ENCODE measurements at places on chromosomes 1 and 21.

DNA sequence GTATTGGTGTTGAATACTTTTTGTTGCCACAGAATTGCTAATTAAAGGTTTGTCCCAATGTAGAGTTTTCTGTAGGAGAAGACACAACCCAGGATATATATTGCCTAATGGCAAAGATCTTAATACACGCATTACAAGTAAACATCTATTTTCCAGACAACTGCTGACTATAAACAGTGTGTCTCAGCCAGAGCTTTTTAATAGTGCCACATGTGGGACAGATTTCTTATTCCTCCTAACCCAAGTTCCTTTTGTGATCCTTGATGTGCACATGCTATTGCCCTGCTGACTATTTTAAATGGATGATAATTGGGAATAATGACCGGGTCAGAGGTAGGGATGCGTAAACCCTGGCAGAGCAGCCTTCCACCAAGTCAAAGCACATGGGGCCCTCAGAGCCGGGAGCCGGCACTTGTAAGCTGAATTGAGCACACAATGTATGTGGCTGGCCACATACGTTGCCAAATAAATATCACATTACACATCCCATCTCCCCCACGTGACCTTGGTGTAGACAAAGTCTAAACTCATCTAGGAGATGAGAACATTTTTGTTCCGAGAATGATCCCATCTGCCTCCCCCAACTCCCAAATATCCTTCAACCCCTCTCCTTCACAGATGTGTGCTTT is 209.8 kb upstream of the NFIA start:
- DNase-seq = no peak

DNA sequence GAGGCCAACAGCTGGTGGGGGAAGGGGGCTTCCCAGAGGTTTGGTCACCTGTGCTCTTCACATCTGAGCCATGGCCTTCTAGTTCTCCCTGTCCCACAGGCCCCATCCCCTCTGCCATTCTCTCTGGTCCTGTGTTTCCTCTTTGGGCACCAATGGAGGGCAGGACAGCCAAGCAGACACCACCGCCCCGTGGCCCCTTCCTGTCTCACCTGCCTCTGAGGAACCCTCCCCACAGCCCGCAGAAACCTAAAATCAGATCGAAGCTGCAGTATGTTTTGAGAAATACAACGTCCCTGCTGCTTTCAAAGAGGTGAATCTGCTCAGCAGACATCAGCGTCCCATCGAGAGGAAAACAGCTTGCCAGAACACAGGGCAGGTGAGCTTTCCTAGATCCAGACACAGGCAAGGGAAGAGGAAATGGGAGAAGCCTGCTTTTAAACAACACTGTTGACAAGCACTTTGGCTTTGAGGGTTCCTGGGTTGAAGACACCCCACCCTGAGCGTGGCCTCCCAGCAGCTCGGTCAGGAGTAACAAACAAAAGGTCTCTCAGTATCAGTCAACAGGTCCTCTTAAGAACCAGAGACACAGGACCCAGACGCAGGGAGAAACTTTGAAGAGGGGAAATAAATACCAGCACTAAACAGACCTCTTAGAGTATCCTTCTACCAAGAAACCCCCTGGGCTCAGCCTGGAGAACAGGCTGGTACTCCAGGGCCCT is 2.3 kb downstream of the PANK4 start:
- DNase-seq = no peak

GRCh38 chr1:225597926-225598575 is 54.9 kb downstream of the ENAH start:
- DNase-seq = no peak

DNA sequence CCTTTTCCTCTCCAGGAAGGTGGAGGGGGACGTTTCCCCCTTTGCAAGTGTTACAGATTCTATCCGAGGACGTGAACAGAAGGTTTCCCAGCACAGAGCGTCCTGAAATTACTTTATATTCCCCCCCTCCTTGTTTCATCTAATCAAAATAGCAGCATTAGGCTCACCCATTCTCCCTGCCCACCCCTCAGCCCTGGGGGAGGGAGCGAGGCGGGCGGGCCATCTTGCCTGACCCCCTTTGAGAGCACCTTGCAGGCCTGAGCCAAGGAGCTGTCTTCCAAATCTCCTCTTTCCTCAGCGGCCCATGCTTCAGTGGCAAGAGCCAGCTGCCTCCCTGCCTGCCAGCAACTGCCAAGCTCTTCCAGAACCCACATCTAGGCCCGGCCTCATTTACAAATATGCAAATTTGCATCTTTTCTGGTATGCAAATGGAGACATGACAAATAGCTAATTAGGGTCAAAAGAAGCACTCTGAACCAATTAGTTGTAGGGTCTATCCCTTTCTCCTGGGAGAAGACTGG is 69.1 kb upstream of the POU3F1 start:
- no peak for DNase-seq

DNA sequence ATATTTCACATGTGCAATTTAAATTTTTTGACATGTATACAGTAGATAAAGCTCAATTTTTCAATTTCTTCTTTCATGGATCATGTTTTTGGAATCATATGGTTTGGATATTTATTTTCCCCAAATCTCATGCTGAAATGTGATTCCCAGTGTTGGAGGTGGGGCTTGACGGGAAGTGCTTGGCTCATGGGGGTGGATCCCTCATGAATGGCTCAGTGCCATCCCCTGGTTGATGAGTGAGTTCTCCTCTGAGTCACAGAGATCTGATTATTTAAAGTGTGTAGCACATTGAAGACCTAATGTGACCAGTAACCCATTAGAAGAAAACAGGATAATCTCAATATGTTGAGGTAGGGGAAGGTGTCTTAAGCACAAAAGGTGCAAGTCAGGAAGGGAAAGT is 9.1 kb upstream of the IFI16 start:
- DNase-seq = no peak

DNA sequence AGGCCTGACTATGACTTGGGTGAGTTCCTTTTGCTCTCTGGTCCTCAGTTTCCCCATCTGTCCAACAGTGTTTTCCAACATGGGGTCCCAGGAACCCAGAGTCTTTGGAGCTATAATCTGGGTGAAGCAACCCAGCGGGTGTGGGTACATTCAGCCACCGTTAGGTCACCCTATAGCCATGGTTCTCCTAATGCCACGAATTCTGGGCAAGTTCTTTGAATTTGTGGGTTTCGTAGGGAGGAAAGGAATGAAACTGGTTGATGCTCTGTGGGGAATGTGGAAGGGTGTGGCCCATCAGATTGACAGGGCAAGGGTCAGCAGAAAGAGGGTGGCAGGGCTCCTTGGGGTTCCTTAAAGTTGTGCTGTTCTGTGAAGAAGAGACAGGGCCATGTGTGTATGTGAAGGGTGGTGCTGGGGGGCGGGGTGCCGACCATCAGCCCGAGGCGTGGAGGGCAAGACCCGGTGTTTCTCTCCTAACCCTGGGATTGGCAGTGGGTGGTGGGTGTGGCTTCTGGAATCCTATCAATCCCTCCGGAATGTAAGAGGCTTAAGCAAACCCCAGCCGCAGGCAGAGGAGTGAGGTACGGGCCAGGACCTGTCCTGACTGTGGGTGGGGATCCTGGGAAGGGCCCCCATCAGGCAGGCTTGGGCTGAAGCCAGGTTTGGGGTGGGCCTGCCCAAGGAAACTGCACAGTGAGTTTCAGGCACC is 35.5 kb upstream of the ZNF362 start:
- no peak for DNase-seq

DNA sequence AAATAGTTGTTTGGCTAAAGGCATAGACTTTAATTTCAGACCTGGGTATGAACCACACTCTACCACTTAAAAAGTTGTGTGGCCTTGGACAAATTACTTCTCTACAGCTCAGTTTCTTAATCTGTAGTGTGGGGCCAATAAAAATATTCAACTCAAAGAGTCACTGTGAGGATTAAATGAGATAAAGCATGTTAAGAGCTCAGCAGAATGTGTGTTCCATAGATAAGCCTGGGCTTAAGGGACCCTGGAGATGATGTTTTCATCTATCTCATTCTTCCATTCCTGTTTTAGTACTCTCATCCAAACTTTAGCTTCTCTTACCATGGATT is 17.7 kb downstream of the S100A10 start:
- no peak for DNase-seq

GRCh38 chr1:79472067-79472656 is 465.6 kb upstream of the ADGRL4 start:
- no peak for DNase-seq

DNA sequence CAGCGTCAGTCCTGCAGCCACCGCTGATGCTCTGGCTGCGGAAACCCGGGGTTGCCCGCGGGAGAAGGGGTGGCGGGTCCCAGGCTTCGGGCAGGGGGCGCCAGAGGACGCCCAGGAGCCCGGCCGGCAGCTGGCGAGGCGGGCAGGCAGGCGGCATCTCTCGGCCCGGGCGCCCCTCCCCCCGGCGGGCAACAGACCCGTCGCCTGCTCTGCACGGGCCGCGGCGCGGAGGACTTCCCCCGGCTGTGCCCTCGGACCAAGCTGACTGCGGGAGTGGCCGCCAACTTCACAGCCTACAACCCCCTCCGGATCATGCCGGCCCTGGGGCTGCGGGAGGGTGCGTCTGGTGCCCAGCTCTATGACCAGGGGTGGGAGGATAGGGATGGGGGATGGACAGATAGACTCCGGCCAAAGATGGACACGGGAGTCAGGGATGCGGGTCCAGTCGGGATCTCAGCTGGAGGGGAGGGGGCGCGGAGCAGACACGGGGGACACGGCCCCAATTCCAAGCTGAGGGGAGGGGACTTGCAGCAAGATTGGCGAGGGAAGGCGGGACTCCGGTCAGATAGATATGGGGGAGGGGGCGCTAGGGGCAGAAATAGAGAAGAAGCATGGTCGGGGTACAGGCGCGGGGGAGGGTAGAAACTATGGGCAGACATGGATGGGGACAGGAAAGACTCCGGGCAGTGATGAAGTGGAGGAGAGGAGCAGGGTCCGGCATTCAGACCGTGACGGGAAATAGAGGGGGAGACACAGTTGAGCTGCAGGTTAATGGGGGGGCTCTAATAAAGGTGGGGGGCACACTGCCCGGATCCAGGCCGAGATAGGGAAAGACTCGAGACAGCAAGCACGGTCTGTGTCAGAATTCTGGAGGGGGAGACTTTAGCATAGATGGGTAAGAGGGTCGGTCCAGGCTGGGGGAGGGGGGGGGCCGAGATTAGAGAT is 1.1 kb downstream of the ADGRB2 start:
- no peak for DNase-seq

DNA sequence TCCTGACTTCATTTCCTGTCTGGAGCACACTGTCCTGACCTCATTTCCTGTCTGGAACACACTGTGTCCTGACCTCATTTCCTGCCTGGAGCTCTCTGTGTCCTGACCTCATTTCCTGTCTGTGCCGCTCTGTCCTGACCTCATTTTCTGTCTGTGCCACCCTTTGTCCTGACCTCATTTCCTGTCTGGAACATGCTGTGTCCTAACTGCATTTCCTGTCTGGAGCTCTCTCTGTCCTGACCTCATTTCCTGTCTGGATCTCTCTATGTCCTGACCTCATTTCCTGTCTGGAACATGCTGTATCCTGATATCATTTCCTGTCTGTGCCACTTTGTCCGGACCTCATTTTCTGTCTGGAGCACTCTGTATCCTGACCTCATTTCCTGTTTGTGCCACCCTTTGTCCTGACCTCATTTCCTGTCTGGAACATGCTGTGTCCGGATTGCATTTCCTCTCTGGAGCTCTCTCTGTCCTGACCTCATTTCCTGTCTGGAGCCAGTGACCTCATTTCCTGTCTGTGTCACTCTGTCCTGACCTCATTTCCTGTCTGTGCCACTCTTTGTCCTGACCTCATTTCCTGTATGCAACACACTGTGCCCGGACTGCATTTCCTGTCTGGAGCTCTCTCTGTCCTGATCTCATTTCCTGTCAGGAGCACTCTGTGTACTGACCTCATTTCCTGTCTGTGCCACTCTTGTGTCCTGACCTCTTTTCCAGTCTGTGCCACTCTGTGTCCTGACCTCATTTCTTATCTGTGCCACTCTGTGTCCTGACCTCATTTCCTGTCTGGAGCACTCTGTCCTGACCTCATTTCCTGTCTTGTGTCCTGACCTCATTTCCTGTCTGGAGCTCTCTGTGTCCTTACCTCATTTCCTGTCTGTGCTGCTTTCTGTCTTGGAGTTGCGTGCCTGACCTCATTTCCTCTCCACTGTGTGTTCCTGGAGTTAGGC is 27.6 kb downstream of the SKI start:
- DNase-seq = peak; percentile 39

DNA sequence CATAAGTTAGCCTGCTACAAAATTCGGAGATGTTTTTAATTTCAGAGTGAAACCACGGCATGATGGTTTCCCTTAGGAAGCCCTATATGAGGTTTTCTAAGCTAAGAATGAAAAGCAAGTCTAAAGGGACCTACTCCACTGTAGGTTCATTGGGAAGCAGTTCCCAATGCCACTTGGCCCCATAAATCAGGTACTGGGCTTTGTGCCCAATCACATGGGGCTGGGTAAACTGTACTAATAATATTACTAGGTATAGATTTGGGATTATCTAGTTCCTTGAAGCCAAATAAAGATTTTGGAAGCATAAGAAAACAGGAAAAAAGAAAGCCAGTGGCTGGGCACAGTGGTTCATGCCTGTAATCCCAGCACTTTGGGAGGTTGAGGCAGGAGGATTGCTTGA is 19.1 kb upstream of the ANGPTL7 start:
- no peak for DNase-seq

DNA sequence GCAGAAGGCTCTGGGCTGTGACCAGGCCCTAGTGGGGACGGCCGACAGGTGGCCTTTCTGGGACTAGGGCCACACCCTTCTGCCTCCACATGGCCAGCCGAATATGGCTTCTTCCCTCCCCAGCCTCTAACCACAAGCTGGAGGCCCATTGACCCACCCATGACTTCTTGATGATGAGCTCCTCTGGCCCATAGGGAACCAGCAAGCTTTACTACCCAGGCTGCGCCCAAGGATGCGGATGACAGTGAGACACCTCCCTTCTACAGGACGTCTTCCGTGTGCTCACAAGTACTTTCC is 41.0 kb downstream of the LDLRAD2 start:
- DNase-seq = no peak

GRCh38 chr21:26082549-26082948 is 88.0 kb downstream of the APP start:
- no peak for DNase-seq

DNA sequence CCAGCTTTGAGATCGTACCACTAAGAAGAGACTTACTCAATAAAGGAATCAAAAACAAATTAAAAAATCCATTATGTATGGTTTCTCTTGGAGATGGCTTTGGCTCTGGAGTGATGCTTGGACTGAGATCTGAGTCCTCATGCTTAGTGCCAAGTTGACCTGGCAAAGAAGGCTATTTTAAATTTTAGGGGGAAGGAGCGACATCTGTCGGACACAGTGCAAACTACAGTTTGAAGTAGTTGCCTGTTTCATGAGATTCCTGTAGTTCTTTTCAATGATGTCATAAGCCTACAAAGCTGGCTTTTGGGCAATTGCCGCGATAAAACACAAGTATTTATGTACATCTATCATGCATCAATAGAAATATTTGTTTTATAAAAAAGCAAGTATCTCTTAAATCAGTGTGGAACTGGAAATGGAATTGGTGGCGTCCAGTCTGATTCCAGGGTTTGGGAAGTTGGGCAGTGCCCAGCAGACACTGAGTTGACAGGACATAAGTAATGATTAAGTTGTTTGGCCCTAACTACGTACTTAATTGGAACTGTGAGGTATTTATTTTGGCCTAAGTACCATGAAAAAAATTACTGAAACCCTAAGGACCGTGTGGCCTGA is 50.0 kb downstream of the TBCE start:
- DNase-seq = peak; percentile 6

Measured in activated CD8-positive, alpha-beta memory T cell treated with anti-CD3 and anti-CD28 coated beads for 48 hours (primary cell).